ENCODE measurements at places on chromosomes 2 and 18. TPM values are rescaled to one million over a fixed set of nuclear protein-coding genes. Genes with fewer than 3 reads are reported as not detected.

Gene COL6A3
- total RNA-seq = 264 TPM

Gene CCDC74B
- 3.0 TPM for total RNA-seq

Gene APLF
- total RNA-seq = 3.9 TPM

Gene RNF181
- total RNA-seq = 89.4 TPM

Gene PDK1
- 27.9 TPM for total RNA-seq

Data from chondrocyte (in vitro differentiated cells).